ENCODE measurements at places on chromosomes 6 and 20.
A peak's percentile ranks its signal among the peaks of the same experiment; 100 is the strongest.

- no peak for DNase-seq
Observed at GRCh38 chr6:37225350-37226169, 32.0 kb upstream of the TBC1D22B start.

- no peak for DNase-seq
Observed at GRCh38 chr6:108168501-108169463, 3.0 kb downstream of the NR2E1 start.

GRCh38 chr6:13488015-13488895 is 855 bp upstream of the GFOD1 start:
- DNase-seq: no peak

DNA sequence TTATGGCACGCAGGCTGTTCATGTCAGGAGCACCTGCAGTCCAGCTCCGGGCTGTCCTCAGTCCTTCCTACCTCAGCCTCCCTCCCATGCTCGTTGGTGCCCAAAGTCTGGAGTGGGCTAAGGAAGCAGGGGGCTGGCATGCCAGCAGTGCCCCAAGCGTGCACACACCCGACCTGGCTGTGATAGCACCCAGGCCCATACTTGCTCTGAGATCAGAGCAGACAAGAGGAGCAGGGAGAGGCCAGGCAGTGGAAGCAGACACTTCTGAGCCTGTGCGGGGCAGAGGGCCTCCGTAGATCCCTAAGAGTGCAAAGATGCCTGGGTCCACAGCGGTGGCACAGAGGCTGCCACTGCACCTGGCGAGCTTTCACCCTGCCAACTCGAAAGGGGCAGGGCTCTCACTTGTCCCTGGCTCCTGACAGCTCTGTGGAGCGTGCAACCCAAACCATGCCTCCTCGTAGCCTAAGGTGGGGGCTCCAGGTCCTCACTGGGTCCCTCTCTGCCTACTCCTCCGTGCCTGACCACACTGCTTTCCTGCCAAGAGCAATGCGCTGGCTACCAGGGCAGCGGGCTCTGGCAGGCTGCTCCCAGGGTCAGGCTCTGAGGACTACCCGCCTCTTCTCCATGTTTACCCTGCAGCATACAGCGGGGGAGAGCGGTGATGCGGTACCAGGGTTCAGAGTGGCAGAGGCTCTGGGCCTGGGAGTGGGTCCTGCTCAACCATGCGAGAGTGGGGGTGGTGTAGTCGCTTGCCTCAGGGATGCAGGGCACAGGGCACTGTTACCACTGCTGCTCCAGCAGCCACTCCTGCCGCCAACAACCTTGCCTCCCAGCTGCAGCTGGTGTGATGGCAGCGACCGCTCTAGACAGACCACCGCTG is 59.5 kb downstream of the MANEA start:
- no peak for DNase-seq

DNA sequence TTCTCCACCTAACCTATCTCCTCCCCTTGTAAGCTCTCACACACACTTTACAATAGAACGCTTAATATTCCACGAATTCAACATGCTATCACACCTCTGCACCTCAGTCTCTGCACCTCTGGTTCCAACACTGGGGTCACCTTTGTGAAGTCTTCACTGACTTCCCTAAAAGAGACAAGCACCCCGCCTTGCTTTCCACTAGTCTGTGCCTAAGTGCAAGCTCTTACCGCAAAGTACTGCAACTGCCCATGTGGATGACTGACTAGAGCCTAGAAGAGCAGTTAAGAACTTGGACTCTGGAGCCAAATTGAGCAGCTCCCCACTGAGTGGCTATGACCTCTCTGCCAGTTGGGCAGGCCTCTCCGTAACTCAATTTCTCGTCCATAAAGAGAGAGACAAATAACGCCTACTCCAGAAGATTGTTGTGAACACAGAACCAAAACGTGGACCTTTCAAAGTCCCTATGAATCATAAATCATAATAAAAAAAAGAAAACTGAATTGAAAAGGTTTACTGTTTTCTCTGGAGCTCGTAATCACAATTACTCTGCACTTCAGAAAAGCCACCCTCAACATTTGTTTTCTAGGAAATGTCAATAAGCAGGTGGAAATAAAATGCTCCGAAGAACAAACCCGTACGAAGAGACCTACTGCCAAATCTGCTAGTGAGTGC is 1.2 kb downstream of the IFNGR1 start:
- peak; percentile 85 for DNase-seq

- no peak for DNase-seq
Observed at GRCh38 chr6:72931325-72931887, 293.9 kb downstream of the KHDC1L start.

- DNase-seq: no peak
Observed at GRCh38 chr6:48311301-48311700, 200.3 kb upstream of the PTCHD4 start.

- DNase-seq: no peak
Observed at GRCh38 chr6:151773382-151773781, 34.1 kb upstream of the ESR1 start.

DNA sequence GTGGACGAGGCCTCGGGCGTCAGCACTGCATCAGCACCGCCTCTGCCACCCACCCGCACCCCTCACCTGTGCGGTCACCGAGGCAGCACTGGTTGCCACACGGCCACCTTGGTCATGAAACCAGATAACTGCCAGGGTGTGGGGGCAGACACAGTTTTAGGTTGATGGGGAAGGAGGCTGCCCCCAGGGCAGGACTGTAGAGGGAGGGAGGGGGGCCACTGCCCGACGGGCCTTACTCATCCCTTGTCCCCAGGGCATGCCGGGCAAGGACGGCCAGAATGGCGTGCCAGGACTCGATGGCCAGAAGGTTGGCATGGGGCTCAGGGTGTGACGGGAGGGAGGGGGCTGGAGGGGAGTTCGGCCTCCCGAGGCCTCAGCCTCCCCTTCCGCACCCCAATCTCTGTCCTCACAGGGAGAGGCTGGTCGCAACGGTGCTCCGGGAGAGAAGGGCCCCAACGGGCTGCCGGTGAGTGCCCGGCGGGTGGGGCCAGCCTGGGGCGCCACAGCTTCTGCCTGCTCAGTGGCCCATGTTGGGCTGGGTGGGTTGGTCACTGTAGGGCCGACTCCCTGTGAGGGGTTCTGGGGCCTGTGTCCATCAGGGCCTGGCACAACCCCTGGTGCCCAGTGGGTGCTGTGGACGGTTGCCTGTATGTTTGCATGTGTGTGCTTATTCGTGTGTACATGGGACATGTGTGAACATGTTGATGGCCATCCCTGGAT is 11.8 kb downstream of the COL9A3 start:
- no peak for DNase-seq

- DNase-seq: no peak
Observed at GRCh38 chr20:33522256-33522820, 32.4 kb downstream of the CBFA2T2 start.

Measured in Kasumi-1 (cell line).